ENCODE measurements at places on chromosomes 12 and 14.

- no peak for DNase-seq
These were observed 7.8 kb downstream of the PITPNM2 start for GRCh38 chr12:123142921-123143735.

DNA sequence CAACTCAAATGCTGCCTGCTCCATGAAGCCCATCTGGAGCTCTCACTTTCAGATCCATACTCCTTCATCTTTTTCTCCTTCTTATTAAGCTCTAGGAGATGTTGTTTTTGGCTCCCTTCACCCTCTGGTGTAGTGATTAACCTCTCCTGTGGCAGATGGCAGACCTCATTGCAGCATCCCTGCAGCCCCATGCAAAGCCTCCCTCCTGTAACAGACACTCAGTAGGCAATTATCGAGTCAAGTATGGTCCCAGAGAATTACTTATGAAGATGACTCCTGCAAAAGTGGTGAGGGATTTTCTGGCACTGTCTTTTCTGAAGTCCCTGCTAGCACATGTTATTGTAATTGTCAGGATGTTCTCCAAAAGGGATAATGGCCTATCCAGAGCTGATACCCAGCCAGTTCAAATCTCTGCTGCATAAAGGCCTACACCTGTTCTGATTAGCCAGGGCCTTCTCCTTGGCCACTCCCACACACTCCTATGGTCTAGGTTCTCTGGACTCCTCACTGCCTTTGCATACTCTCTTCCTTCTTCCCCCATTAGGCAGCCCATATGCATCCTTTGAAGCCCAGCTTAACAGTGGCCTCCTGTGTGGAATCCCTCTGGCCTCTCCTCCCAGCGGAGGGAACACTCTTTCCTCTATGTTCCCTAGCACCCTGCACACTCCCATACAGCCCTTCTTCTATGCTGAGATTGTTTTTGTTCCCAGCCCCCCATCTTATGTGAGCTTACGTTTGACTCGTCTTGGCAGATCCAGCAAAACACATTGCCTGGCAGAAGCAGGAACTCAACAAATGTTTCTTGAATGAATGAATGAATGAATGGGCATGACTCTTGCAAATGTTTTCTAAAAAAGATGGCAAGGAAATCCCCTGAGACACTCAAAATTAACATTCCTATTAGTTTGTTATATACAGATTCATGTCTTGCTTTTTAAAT is 43.9 kb upstream of the MDM1 start:
- no peak for DNase-seq

- no peak for DNase-seq
These were observed 41.3 kb downstream of the DLK1 start for GRCh38 chr14:100767788-100768536.

GRCh38 chr12:2548081-2548480 is 246.7 kb upstream of the FKBP4 start:
- no peak for DNase-seq

- DNase-seq: no peak
These were observed 632 bp downstream of the UBR7 start for GRCh38 chr14:93207468-93208308.

DNA sequence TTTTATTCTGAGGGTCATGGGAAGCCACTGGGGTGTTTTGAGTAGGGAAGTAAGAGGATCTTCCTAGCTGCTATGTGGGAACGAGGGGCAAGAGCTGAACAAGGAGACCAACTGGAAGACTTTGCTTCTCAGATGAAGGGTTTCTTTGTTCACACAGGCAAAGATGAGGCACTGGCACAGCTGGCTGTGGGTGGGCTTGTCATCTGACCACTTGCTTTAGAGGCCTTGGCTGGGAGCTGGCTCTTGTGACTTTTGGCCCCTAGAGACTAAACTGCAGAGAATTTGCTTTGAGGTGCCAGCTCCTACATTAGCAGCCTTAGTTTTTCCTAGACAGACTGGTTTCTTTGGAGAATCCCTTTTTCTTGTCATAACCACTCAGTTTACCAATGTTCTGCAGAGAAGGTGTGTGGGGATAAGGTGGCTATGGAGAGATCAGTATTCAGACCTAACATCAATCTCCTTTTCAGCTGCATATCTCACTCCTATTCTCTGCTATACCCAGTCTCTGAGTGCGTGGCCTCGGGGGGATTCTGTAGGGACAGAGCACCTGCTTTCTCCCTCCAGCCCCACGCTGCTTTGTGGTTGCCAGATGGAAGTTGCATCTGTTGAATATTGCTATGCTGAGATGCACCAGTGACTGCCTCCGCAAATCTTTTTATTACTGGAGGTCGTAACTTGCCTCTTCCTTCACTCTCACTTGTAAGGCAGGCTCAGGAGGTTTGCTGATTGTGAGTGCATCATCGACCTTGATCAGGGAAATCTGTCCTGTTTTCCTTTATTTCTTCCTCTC is 12.7 kb downstream of the PPP2R5C start:
- DNase-seq: no peak

DNA sequence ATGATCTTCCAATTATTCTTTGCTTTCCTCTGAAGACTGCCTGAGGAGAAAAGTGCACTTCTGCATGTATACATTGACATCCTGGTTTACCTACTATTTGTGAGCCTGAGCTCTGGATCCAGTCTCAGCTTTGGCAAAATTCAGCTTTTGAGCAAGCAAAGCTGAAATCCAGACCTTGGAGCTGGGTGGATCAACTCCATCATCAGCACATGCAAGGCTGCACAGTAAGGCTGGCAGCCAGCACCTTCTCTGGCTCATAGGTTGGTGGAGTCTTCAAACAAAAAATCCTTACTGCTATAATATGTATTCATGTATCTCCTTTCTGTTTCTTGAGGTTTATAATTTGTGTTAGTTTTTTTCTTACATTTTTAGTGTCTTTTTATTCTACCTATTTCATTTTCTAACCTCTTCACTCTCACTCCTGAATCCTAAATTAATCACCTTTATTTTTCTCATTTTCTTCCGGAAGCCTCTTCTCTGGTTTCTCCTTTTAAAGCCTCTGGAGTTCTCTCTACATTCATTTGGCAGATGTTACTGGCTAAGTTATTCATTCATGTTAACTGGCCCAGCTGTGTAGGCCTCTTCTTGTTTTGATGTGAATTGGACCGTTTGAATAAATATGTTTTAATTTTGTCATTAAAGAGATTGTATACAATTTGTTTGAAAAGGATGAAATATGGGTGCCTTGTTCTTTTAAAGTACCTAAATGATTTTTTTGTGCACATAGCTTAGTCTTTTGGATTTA is 224.8 kb downstream of the DACT1 start:
- DNase-seq: no peak

DNA sequence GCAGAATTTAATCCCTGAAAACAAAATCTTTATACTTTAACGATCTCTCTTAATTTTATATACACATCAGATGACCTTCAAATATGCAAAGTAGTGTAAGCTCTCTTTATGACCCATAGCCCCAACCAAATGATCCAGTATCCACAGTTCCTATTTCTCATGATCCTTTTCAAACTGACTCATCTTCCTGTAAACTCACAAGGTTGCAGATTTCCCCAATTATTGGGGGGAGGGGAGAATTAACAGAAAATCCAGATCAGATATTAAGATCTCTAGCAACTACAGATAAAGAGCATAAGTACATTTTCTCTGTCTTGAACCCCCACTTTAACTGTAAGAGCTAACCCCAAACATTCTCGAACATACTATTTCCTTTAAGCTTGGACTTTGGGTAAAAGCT is 12.5 kb downstream of the GNS start:
- no peak for DNase-seq

- DNase-seq: no peak
These were observed 1.6 kb downstream of the MSI1 start for GRCh38 chr12:120367233-120367923.

GRCh38 chr12:21813125-21813524 is 38.6 kb upstream of the KCNJ8 start:
- DNase-seq: no peak

- DNase-seq: no peak
These were observed 25.3 kb downstream of the TTC8 start for GRCh38 chr14:88849716-88850115.

DNA sequence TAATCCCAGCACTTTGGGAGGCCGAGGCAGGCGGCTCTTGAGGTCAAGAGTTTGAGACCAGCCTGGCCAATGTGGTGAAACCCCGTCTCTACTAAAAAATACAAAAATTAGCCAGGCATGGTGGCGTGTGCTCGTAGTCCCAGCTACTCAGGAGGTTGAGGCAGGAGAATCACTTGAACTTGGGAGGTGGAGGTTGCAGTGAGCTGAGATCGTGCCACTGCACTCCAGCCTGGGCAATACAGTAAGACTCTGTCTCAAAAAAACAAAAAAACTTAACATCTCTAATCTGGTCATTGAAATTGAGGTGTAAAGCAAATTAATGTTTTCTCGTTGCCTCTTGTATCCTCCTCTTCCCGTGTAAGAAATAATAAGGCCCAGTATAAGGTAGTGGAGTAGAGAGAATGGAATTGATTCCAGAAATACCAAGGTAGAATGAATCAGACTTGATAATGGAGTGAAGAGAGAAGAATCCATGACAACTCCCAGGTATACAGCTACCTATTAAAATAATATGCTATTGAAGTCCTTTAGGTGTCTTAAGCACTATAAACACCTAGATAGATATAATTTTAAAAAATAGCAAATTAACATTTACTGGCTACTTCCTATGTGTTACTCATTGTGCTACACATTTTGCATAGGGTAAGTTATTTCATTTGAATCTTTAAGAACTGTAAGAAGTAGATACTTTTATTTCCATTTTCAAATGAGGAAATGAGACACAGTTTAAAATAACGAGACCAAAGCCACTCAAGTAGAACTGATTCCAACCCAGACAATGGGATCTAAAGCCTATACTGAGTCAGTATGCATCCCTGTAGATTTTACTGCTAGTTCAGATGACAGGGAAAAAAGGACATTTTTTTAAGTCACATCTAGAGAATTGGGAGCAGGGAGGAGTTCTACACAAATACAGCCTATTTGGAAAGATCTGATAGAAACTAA is 23.2 kb downstream of the RAP1B start:
- no peak for DNase-seq

GRCh38 chr12:34300376-34301250 is 278.3 kb downstream of the ALG10 start:
- DNase-seq: no peak

- no peak for DNase-seq
These were observed 672.9 kb downstream of the BCL11B start for GRCh38 chr14:98599082-98599481.

GRCh38 chr12:64122154-64122553 is 99.9 kb downstream of the KICS2 start:
- DNase-seq: no peak

- no peak for DNase-seq
These were observed 57.9 kb downstream of the FUT8 start for GRCh38 chr14:65470404-65470880.

DNA sequence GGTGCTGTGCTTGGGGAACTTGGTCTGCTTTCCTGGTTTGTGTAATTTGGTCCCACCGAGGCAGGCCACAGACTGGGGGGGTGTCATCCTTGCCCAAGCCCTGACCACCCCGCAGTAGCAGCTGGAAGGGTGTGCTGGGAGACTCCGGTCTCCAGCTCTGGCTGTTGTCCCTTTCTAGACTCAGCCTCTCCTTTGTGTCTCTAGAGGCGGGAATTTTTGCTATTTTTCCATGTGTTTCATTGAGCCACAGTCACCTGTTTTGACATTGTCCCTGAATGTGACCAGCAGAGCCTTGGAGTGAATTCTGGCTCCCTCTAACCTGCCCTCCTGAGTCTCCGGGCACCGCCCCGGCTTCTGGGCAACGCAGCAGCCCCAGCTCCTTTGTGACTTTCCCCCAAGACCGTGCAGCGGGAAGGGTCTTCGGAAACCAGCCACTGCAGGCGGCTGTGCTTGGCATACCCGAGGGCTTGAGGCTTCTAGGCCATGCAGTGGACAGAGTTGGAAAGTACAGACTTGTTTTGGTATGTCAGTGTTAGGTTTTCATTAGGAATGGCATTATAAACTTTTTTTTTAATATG is 98.6 kb downstream of the TNFAIP2 start:
- no peak for DNase-seq

GRCh38 chr14:49619730-49620129 is 696 bp downstream of the RPL36AL start:
- DNase-seq: no peak

- DNase-seq: no peak
These were observed 54.0 kb downstream of the CYP46A1 start for GRCh38 chr14:99737956-99738667.

GRCh38 chr12:119158402-119158801 is 20.3 kb upstream of the HSPB8 start:
- DNase-seq: no peak

- no peak for DNase-seq
These were observed 1755.7 kb upstream of the SEL1L start for GRCh38 chr14:83289390-83289789.

GRCh38 chr12:19941096-19941495 is 427.2 kb upstream of the PDE3A start:
- no peak for DNase-seq

DNA sequence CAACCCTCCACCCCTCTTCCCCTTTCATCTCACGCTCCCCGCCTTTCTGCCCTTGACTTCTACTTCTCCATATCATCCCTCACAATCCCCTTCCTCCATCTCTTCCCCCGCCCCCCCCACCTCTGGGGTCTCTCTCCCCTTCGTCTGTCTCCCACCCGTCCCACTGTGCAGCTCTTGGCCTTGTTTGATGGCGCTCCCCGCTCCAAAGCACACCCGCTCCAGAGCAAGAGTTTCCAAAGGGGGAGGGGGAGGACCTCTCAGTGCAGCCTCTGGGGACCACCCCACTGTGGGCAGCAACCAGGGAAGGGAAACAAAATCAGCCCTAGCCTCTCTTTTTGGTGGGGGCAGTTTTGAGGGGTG is 774 bp downstream of the CHGA start:
- DNase-seq: no peak

- DNase-seq: no peak
These were observed 100.5 kb downstream of the EEA1 start for GRCh38 chr12:92828565-92828964.

GRCh38 chr12:55001198-55001868 is 16.8 kb upstream of the TESPA1 start:
- DNase-seq: no peak

- DNase-seq: no peak
These were observed 359.4 kb upstream of the SFSWAP start for GRCh38 chr12:131351319-131352028.

GRCh38 chr12:14495326-14495725 is 72.4 kb downstream of the PLBD1 start:
- DNase-seq: no peak

DNA sequence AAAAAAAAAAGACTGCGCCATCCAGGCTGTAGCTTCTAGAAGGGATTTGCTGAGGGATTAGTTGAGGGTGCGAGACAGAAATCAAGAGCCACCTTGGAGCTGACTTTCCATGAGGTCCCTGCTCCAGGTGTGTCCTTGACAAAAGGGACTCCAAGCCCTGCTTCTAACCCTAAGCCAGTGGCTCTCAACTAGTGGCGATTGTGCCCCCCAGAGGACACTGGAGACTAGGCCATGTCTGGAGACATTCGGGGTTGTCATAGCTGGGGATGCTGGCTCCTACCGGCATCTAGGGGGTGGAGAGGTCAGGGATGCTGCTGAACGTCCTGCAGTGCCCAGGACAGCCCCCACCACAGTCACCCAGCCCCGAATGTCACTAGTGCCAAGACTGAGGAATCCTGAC is 40.6 kb downstream of the SPRING1 start:
- no peak for DNase-seq

All from cortex of kidney (tissue), 1 donor.